Left lobe of liver (tissue), 2 donors: ENCODE measurements at places on chromosomes 1 and 21. TPM values are rescaled to one million over a fixed set of nuclear protein-coding genes. Genes with fewer than 3 reads are reported as not detected.

Gene CFH
- 870 TPM for total RNA-seq

Gene PHLDA3
- 1.8 TPM for total RNA-seq

Gene DYRK3
- 4.4 TPM for total RNA-seq

Gene SESN2
- 15.2 TPM for total RNA-seq

Gene LYPD8
- total RNA-seq, result not detected

DNA sequence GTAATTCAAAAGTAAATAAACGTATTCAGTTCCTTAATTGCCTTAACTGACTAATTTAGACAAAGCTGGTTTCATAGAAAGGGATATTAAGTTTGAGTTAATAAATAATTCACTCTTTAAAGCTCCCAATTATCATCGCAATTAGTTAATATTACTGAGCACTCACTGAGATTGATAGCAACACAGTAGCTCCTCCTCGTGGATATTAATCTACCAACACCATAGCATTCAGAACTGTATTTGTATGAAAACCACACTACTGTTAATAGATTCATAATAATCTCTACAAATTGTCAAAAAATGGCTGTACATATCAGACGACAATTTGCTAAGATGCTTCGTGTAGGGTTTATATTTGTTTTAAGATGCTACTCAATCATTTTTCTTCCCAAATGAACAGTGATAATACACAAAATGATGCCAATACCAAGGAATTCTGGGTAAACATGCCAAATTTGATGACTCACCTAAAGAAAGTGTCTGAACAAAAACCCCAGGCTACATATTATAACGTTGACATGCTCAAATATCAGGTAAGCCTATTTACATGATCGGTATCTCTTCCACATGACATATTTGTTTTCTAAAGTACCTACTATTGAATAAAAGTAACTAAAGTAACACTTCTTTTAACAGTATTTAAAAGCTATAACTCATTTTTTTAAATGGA, 18.8 kb upstream of the DYNLT5 start:
- DNase-seq, result no peak

GRCh38 chr1:211379446-211379845, 52.8 kb downstream of the TRAF5 start:
- no peak for DNase-seq

- no peak for DNase-seq
These were observed 50.2 kb upstream of the ROR1 start for GRCh38 chr1:63723602-63724001.

DNA sequence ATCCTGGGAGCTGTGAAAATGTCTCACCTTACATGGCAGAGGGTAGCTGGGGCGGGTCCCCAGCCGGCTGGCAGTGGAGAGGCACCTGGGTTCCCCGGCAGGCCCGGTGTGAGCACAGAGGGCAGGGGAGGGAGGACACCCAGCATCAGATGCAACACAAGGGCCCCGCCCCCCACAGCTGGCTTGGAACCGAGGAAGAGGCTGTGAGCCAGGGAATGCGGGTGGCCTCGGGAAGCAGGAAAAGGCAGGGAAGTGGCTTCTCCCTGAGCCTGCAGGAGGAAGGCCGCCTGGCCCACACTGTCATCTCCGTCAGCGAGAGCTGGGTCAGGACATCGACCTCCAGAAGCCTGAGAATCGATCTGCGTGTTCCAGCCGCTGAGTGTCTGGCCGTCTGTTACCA, 87.3 kb downstream of the SIK1 start:
- DNase-seq, result peak; percentile 68

DNA sequence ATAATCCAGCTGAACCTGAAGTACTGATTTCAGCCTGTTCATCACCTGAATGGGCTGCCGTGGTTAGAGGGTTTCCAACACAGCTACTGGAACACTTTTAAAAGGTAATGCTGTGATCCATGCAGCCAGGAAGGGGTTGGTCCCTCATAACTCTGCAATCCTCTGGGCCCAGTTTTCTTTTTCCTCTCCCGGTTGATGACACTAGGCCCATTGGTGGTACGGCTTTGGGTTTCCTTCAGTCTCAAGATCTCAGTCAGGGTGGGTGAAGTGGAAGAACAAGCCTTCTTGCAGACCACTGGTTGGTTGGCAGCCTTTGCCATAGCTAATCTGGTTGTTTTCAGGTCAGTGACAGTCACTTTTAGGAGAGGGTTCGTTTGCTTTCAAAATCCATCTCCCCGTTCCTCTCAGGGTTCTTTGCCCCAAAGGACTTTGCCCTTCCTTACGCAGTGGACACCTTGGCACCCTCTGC, 502 bp upstream of the SLC35A3 start:
- DNase-seq, result no peak

DNA sequence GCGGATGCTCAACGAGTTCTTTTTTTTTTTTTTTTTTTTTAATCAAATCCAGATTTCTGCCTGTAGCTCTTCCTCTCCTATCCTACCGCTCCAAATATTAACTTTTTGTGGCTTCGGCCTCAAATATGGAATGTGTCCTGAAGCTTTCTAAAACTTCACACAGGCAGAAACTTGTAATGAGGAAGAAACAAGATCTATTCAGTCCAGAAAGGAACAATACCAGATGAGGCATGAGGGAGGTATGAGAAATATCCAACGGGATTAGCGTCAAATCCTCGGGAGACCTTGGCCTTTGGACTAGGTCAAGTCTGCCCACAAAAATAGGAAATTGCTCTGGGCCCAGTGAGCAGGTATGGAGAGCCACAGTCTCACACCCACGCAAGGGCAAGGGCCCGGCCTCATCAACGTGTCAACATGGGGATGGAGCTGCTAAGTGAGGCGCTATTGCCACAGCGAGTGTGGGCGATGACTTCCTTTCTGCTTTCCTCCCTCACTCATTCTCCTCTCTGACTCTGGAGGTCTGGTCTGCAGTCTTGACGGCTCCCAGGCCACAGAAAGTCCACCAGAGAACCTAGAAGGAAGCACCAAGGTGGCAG, 66.6 kb downstream of the BCAR3 start:
- peak; percentile 57 for DNase-seq

DNA sequence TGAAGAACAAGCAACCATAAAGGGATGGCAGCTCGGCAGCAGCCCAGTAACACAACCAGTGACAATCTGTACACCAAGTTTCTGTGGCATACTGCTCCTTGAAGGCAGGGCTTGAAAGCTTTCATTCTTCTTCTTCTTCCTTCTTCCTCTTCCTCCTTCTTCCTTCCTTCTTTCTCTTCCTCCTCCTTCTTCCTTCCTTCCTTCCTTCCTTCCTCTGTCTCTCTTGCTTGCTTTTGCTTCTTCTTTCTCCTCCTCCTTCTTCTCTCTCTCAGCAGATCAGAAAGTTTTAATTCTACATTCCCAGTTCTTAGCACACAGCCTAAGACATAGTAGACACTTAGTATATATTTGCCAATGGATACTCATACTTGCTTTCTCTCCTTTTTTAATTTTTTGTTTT, 95.9 kb downstream of the GLUL start:
- no peak for DNase-seq

GRCh38 chr1:17621691-17622090, 82.2 kb downstream of the ARHGEF10L start:
- no peak for DNase-seq

DNA sequence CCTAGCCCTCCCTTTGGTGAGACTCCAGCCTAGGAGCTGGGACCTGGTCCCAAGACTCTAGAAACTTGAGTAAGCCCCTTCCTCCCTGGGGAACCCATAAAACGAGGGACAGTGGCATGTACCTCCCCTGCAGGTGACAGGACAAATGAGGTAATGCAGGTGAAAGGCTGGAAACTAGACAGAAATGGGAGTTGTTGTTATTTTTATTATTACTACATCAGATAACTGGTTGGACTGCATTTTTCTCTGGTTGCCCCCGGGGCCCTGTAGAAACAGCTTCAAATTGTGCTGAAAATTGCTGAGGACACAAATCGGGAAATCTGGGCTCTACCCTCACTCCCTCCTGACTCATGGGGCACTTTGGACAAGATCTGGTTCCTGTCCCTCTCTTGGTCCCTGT, 132.3 kb upstream of the WNT4 start:
- no peak for DNase-seq

GRCh38 chr1:12453400-12454343, 164.3 kb downstream of the DHRS3 start:
- DNase-seq, result no peak

GRCh38 chr1:3403011-3403345, 51.5 kb upstream of the ARHGEF16 start:
- no peak for DNase-seq

GRCh38 chr1:94143173-94143808, 22.3 kb upstream of the ABCA4 start:
- DNase-seq, result no peak

DNA sequence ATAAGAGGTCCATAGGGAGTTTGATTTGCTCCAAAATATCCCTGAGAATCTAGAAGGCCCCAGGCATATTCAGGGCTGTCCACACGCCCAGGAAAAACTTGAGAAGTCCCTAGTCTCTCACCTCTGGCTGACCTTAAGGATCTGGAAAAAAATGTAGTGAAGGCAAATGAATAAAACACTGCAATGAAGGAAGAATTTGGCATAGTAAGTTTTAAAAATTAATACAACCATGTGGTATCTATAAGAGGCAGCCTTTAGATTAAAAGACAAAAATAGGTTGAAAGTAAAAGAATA, 91.3 kb downstream of the COLGALT2 start:
- no peak for DNase-seq

DNA sequence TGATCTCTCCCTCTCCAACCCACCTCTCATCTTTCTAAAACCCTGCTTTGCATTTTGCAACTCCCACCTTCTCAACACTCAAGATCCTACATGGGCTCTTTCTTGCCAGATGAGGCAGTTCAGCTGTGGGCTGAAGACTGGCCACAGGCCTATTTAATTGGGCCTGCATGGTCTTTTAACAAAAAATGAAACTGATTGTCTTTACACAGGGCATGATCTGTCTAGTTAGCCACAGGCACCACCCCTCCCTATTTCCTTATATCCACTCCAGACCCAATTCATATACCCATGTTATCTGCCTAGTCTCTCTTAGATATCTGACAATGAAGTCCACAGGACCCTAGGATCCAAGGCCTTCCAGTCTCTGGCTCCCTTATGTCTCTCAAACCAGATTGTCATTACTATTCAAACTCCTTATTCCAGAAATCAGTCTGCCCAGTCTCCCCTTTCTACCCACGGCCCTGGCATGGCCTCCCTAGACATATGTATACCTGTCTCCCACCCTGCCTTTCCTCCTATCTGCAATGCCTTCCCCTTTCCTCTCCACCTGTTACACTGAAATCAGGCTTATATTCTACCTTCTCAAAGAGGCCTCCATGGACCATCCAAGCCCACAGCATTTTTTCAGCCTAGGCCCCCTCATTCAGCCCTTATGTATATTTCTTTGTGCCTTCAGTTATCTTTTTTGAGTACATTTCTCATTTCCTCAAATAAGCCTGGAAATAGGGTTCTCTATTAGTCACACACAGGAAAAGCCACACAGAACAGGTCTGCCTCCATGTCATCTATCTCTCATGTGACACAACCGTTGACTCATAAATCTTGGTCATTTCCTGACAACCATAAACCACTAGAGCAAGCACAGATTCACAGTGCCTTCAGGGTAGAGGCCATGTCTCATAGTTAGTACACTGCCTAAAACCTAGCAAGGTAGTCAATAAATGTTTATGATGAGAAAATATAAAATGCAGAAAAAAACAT, 39.0 kb downstream of the LPAR3 start:
- DNase-seq, result no peak

GRCh38 chr1:32151319-32151787, 28.1 kb upstream of the TXLNA start:
- DNase-seq, result no peak

GRCh38 chr21:25640202-25640942, 1.3 kb downstream of the JAM2 start:
- DNase-seq, result no peak

DNA sequence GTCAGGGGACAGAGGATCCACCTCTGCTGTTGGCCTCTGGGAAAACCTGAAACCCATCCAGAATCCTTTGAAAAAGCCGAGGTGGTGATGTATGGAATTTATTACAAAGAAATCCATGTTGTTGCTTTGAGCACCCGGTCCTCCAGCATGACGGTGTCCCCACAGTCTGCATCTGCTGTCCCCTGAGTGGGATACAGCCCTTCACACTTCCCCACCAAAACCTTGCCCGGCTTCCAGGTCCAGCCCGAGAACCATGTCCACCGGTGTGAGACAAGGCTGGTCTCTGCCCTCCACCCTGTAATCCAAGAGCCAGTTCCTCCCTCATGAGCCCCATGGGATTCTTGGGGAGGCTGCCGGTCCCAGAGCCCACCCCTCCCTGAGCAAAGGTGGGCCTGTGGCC, 70.5 kb downstream of the STUM start:
- DNase-seq, result no peak

DNA sequence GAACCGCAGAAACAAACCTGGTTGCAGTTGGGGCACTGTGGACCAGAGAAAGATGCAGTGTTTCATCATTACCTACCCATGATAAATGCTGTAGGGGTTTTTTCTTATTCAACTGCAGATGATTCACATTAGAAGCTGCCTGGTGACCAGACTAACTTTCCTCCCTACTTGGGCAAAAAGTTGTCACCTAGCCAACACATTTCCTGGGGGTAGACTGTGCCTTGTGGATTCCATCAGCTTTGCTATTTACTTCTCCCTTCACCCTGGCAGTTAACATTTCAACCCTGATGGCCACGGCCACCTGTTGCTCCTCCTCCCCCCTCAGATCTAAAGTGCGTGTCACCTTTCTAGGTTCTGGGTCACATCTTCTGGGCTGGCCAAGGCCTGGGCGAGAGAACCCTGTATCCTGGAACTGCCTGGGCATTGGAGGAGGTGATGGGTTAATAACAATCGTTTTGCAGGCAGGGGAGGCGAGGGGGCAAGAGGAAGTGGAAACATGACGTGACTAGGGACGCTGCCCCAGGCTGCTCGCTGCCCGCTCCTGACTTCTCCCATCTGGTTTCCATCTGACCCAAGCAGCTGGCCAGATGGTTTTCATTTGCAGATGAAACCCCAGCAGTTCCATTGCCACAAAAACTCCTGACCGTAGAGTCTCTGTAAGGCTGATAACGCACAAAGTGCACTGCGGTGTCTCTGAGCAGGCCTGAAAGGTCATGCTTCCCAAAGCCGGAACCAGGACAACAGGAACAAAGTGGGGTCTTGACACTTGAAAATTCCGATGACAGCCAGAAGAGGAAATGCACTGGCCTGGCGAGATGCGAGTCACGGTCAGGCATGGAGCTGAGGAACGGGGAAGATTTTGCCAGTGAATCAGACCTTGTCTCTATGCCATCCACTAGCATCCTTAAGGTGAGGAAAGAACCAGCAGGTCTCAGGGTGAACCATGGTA, 36.6 kb downstream of the CAPZB start:
- no peak for DNase-seq

DNA sequence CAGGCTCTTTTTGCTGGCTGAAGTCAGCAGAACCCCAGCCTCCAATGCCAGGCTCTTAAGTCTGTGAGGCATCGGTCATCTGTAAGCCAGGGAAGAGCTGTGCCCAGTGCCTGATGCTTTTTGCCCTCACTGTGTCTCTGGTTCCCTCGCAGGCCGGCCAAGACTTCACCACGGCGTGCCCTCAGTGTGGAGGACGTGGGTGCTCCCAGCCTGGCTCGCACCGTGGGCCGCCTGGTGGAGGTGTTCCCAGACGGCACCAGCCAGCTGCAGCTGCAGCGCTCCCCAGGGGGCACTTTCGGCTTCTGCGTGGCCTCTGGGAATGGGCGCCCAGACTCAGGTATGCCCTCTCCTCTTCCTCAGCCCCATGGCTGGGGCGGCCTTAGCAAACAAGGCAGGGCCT, 32.5 kb downstream of the KIAA1614 start:
- DNase-seq, result no peak

GRCh38 chr1:121443001-121443540, 258.3 kb downstream of the SRGAP2C start:
- DNase-seq, result no peak

- no peak for DNase-seq
These were observed 2.1 kb downstream of the KLHL21 start for GRCh38 chr1:6600410-6601048.
